Activated CD4-positive, alpha-beta T cell treated with anti-CD3 and anti-CD28 coated beads, Interleukin-2, amount 50 U/mL, for 1 hour (primary cell): ENCODE measurements at places on chromosomes 6 and 20.

GRCh38 chr6:27407153-27407814 is 18.7 kb downstream of the ZNF391 start:
- DNase-seq, result no peak

- DNase-seq, result no peak
These were observed 67.7 kb downstream of the GFRA4 start for GRCh38 chr20:3595541-3595940.

DNA sequence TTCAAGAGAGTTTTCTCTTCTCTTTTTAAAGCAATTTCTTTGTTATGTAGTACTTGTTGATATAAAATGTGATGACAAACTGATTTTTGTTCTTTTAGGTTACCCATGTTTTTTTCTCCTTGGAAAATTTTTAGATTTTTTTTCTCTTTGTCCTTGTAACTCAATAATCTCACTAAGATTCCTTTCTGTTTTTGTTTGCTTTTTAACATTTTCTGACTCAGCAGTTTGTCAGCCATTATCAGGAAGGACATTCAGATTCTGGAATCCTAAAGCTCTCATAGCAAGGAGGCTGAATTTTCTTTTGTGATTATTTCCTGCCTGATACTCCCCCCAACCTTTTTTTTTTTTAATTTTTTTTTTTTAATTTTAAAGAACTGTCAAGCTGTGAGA is 75.2 kb upstream of the CITED2 start:
- DNase-seq, result no peak

- no peak for DNase-seq
These were observed 3.9 kb upstream of the TIAM2 start for GRCh38 chr6:154991207-154991606.

DNA sequence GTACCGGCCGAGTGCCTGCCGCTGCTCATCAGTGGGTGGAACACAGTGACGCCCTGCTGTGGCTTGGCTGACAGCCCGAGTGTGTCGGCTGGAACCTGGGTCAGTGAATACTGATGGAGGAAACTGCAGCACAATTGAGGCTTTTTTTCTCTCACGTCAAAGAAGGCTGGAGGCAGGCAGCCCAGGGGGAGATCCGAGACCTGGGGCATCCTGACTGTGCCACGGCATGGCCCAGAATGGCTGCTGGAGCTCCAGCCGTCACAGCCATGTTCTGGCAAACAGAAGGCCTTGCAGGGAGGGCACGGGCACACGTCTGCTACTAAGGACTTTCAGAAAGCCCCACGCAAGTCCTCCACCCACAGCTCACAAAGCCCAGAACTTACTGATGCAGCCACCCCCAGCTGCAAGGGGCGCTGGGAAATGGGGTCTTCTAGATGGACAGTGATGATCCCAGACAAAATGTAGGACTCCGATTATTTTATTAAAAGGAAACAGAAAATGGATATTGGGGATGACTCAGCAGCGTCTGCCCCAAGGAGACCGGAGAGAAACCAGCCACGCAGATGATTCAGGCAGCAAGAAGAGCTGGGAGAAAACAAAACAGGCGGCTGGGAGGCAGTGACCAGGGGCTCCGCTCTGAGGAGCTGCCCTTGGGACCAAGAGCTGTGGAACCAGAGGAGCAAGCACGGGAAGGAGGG is 140.0 kb downstream of the TAF4 start:
- no peak for DNase-seq

GRCh38 chr6:6661684-6662083 is 73.2 kb downstream of the LY86 start:
- no peak for DNase-seq

DNA sequence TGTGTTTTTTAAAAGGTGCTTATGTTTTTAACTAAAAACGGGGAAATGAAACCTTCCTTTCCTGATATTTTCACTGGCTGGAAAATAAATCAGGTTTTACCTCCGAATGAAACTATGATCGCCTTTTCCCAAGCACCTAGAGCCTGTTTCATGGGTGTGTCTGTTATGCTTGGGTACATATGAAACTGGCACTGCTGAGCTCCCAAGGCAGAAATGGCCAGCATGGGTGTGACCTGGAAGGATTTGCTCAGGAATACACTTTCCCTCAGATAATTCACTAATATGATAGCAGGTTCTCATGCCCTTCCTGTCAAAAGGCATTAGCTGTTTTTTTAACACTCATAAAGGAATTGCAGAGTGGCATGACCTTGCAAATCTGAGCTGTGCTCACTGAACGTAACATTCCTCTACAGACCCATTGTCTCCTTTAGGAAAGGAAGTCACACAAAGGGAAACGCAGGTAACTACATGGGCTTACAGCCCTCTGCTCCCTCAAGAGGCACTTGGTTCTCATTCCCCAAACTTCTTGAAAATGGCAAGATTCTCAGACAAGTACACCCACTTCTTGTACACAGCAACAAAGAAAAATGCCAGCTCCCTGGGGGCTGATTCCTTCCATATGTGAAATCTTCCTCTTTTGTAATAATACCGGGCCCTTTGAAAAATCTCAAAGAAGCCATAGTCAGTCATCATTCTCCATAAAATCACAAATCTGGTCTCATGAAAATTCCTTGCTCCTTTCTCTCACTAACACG is 72.7 kb downstream of the METTL24 start:
- no peak for DNase-seq
